Head of caudate nucleus (tissue), 42 donors: ENCODE measurements at places on chromosomes 13 and 19.

DNA sequence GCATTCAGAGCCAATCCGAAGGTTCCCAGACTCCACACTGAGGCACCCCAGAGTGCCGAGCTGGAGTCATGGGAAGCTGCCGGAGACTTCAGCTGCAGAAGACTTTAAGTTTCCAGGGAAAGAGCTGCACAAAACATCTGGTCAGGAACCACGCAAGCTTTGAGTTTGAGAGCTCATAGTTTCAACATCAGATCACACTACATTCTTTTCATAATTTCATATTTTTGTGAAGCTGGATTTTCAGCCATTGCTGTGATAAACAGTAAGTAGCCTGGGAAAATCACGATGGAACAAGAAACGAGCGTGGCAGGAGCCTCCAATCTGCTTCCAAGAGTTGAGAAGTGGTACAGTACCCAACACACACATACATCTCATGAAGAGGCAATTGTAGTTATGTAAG lies 25.5 kb upstream of the ATP12A start:
- DNase-seq = no peak

DNA sequence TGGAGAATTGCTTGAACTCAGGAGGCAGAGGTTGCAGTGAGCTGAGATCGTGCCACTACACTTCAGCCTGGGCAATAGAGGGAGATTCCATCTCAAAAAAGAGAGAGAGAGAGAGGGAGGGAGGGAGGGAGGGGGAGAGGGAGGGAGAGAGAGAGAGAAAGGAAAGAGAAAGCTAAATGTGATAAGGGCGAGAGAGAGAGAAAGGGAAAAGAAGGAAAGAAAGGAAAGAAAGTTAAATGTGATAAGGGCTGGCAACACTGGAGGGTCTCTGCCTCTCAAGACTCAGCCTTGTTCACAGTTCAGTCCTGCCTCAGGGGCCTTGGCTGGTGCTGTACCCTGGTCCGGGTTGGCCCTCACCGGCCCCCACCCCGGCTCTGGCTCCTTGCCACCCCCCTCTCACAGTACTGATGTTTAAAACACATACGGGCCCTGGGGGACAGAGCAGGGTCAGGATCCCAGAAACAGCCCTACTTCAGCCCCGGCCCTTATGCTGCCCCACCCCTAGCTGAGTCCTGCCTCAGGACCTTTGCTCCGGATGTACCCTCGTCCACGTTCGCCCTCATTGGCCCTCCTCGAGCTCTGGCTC lies 3.5 kb downstream of the MAP1S start:
- no peak for DNase-seq

DNA sequence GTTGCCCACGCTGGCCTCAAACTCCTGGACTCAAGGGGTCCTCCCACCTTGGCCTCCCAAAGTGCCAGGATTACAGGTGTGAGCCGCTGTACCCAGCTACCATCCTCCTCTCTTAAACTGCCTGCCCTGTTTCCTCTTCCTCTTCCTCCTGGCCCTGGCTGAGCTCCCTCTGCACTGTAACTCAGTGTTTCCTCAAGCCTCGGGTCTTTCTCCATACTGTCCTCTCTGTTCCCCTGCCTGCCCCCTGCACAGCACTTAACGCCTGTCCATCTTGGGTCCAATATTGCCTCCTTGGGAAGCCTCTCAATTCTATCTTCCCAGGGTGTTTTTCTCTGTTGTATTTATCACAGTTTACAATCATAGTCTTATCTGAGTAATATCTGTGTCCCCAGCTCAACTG lies 6.1 kb downstream of the LIPE start:
- DNase-seq = no peak

- no peak for DNase-seq
Observed at GRCh38 chr13:49254007-49254406, 6.3 kb downstream of the CDADC1 start.

DNA sequence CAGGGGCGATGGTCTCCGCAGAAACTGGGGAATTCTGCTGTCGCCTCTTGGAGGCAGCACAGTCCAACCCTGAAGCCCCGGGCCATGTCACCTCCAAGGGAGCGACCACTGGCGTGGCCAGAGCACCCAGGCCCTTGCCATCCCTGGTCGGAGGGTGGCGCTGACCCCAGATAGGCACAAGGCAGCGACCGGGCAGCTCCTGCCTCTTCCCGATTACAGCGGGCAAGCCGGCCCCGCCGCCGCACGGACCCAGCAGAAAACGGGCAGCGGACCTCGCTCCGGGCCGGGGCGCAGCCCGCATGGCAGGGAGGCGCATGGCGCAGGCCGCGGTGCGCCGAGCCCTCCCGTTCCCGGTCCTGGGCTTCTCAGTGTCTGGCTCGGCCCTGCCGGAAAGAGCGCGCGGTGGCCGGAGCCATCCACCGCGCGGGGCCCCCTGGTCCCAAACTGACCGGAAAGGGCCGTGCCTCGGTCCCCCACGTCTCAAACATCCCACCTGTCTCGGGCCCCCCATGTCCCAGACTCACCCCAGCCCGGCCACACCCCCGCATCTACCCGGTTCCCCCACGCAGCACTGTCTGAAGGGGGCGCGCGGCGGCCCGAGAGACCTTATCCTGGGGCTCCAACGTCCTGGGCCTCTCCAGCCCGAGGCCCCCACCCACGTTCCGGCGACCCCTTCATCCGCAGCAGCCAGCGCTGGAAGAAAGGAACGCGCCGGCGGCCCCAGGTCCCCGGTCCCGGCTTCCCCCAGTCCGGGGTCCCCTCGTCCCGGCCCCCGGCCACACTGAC lies 727 bp downstream of the CERS1 start:
- peak; percentile 93 for DNase-seq

DNA sequence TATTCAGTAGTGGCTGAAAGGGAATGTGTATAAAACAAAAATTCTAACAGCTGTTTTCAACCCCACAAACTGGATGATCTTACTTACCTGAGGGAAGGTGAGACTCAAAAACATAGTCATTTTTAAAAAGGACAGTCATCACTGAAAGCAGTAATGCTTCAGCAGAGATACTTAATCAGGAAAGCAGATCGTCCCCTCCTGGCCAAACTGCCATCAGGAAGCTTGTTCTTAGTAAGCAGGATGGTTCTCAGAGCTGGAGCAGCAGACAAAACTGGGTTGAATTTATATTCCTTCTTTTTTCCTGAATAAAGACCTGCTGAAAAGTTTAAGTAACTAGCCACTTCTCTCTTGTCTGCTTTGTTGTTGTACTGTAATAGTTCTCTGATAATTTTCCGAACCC lies 1156.5 kb downstream of the OLFM4 start:
- DNase-seq = no peak

DNA sequence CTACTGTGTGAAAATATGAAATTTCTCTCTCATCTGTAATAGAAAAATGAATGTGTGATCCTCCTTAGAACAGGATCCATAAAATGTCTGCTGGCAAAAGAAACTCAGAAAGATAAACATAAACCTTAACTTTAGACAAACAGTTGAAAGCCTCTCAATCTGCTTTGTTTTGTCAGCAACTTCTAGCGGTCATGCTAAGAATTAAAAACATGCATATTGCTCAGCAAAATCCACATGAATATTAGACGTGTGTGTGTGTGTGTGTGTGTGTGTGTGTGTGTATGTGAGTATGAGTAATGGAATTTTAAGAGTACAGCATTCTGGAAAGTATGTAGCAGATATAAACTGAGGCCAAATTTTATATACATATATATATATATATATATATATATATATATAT lies 1779.2 kb upstream of the MIR17HG start:
- DNase-seq = no peak

DNA sequence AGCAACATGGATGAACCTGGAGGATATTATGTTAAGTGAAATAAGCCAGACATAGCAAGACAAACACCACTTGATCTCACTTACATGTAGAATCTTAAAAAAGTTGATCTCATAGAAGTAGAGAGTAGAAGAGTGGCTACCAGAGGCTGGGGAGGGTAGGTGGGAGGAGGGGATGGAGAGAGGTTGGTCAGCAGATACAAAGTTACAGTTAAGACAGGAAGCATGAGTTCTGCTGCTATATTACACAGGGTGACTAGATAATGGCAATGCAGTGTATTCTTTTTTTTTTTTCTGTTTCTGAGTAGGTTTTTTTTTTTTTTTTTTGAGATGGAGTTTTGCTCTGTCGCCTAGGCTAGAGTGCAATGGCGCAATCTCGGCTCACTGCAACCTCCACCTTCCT lies 15.2 kb upstream of the THSD1 start:
- DNase-seq = no peak

DNA sequence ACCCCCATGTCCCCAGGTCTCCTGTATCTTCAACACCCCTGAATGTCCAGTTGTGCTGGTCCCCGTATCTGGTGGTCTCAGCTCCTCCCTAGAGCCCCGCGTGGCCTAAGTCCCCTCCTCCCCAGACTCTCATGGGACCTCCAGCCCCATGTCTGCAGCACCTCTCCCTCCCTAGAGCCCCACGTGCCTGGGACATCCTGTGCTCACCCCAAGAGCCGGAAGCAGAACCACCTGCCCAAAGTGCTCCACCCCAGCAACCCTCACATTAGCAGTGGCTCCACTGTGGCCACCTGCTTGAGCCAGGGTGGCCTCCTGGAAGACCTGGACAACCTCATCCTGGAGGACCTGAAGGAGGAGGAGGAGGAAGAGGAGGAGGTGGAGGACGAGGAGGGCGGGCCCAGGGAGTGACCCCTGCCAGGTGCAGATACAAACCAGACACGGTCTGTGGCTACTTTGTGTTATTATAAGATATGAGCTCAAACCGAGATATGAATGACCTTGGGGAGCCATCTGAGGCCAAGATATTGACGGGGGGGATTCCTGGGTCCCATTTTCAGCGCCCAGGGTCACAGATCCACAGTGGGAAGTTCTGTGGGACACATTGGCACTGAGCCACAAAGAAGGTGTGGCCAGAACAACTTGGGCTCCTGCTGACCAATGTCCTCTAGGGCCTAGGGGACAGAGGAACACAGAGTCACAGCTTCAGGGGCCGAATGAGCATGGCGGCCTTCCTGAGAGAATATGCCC lies 6.0 kb downstream of the SHFL start:
- no peak for DNase-seq

DNA sequence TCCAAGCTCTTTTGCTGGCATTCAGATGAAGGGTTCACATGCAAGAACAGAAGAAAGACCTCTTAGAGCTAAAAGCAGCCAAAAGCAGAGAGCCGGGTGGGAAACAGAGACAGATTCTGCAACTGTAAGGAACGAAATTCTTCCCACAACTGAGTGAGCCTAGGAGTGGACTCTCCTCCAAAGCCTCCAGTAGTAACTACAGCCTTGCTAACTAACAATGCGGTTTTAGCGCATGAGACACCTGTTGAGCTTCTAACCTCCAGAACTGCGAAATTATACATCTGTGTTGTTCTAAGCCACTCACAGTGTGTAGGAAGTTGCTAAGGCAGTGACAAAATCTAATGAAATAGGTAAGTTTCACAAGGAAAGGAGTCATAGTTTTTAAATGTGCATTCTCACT lies 98.1 kb upstream of the SLITRK1 start:
- no peak for DNase-seq

DNA sequence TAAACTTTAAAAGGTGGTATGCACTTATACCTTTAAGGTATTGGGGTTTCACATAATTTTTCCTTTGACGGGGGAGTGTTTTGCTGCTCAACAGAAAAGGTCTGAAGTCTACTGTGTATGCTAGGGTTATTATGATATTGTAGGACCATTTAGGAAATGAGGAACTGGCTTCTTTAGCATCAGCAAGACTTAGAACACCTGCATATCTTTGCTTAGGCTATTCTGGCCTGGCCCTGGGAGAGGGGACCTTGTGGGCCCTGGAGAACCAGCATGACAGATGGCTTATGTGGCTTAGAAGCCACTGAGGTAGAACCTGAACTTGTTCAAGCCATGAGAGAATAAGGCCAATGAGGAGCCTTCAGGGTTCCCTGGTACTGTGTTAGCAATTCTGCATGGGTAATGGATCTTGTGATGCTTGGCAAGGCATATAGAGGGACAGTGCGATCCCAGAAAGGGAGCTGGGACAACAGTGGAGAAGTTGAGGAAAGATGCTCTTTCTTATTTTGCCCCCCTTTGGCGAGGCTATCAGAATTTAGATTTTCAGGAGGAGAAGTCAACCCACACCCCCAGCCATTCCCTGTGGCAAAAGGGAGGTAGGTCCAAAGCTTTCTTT lies 4.3 kb downstream of the RGCC start:
- DNase-seq = no peak

DNA sequence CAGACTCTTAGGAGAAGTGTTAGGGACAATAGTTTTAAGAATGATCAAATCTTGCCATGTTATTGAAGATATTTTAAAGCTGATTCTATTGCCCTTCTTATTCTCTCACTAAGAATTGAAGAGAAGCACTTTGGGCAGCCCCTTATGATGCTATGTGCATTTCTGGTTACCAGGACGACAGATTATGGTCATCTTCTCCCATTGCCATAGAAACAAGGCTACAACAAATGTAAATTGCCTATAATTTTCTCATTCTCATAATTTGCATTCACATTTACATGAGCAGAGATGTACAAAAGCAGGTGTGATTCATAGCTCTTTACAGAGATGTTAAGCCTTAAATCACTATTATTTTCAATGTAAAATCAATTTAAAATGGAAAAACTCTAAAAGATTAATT lies 137.3 kb upstream of the PCDH9 start:
- DNase-seq = no peak

GRCh38 chr13:36297366-36298338 lies at the start of gene CCDC169:
CCDC169 (minus strand) TSS chr13:36297814; CDS start chr13:36297719, 95 bp downstream.
- DNase-seq = peak; percentile 88

GRCh38 chr13:112972867-112973576 lies 4.0 kb downstream of the MCF2L start:
- no peak for DNase-seq

DNA sequence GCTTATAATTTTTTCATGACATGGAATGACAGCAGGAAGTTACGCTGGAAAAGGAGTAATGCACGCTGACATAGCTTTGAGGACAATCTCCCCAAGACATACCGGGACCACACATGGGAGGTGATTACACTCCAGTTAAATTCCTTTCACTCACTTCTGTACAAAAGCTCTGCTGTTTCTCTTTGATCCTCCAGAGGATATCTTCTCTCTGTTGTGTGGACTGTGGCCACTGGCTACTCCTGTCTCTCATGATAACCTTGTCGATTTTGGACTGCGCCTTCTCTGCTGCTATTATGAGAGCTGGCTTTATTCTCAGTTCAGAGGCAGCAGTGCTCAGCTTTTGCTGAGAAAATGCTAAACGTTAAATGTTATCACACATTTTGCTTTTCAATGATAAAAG lies 464.6 kb downstream of the FGF9 start:
- DNase-seq = no peak

- no peak for DNase-seq
Observed at GRCh38 chr19:7083076-7083956, 13.8 kb downstream of the ZNF557 start.

GRCh38 chr13:46751811-46752635 lies 44.9 kb downstream of the ESD start:
- no peak for DNase-seq

GRCh38 chr19:38793177-38793576 lies 4.2 kb downstream of the LGALS7B start:
- DNase-seq = no peak
